ENCODE measurements at places on chromosomes 7 and 10.

DNA sequence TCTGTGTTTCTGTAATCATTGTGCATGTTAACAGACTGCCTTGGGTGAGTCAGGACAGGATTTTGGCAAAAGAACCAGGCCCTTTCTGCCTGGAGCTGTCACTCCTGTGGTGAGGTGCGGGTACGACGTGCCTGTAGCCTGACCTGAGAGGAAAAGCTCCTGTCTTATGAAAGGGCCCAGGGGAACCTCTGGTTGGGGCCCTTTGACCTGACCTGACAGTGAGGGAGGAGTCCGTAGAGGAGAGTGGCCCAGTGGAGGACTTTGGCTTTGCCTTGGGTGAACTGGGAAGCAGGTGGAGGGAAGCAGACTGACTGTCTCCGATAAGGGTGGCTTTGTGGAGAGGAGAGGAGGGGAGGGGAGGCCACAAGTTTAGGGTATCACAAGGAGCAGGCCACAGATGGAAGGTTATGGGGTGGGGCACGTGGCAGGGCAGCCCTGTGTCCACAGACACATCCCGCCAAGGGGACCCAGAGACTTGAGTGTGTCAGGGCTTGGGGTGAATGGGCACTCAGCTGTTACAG, 6.9 kb downstream of the PFKP start:
- no peak for DNase-seq

- DNase-seq: no peak
Measured at GRCh38 chr7:27921081-27921836, 181.3 kb downstream of the TAX1BP1 start.

GRCh38 chr10:132630666-132631337, 93.2 kb downstream of the INPP5A start:
- no peak for DNase-seq

- DNase-seq: no peak
Measured at GRCh38 chr7:158724658-158725505, 20.3 kb upstream of the NCAPG2 start.
